NCI-H460 (cell line): ENCODE measurements at places on chromosomes 12 and 14.

DNA sequence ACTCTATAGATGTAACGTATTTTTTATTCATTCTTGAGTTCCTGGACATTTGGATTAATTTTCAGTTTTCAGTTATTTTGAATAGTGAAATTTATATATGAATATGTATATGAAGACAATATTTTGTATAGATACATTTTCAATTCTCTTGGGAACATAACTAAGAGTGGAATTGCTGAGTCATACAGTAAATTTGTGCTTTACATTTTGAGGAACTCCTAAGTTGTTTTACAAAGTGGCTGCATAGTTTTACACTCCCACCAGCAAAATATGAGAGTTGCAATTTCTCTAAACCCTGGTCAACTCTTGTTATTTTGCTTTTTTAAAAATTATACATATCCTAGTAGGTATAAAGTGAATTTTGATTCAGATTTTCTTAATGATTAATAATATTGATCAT, 1838.6 kb upstream of the SEL1L start:
- DNase-seq: no peak

GRCh38 chr14:96275177-96276112, 19.4 kb downstream of the BDKRB1 start:
- peak; percentile 41 for DNase-seq

GRCh38 chr12:19752712-19753111, 313.4 kb downstream of the AEBP2 start:
- DNase-seq: no peak

DNA sequence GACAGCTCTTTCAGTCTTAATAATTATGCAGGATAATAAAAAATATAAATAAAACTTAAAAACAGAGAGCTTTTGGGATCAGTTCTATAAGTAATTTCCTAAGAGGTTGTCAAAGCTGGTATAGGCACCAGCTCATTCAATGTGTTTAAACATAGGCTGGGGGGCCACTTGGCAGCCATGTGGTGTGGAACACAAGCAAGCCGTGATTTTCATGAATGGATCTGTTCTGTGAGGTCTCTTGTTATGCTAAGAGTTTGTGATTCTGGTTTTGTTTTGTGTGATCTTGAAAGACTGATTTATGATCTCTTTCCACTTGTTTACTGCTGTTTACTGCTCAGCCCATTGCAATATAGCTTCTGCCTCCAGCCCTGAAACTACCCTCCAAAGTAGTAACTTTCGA, 240.9 kb downstream of the FBXL14 start:
- DNase-seq: no peak

DNA sequence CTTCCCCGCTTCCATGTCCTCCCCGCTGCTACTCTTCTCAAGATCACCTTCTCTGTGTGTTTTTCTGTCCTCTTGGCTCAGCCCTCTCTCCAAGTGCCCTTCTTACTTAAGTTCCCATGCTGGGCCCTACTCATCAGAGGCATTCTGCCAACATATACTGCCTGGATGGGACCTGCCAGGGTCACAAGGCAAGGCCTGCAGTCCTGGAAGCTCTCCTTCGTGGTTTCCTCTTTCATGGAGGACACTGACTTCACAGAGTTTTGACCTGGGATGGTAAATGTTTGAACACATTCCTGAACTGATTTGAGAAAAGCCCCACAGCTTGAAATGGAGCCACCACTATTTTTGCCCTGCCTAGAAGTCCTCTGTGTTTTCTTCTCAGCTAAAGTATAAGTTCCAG, 140.9 kb downstream of the TMEM30B start:
- no peak for DNase-seq

DNA sequence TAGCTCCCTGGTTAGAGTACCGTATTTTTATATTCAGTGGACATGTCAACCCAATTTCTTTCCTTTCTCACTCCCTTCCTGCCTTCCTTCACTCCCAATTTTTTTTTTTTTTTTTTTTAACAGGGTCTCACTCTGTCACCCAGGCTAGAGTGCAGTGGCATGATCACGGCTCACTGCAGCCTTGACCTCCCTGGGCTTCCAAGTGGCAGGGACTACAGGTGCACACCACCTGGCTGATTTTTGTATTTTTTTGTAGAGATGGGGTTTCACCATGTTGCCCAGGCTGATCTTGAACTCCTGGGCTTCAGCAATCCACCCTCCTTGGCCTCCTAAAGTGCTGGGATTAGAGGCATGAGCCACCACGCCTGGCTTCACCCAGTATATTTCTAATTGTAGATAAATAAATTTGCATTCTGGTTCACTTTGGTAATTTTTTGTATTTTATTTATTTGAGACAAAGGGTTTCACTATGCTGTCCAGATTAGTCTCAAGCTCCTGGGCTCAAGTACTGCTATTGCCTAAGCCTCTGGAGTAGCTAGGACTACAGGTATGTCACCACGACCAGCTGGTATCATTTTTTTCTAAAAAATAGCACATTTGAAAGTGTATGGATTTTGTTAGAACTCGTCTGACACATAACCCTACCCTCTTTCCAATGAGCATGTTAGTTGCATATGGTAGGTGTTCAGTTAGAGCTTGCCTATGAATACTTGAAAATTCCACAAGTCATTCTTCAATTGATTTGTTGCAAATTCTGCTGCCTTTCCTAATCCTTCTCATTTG, 15.7 kb downstream of the SLC38A2 start:
- DNase-seq: no peak

DNA sequence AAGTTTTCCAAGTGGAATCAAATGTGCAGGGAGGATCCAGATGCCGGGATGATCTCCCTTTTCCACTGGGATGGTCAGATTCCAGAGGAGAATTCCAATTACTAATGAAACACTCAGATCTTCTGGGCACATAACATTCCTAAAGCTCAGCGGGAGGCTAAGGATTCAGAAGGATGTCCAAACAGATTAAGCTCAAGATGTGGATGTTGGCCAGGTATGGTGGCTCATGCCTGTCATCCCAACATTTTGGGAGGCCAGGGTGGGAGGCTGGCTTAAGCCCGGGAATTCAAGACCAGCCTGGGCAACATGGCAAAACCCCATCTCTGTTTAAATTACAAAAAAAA, 62.0 kb upstream of the PNMA1 start:
- no peak for DNase-seq

GRCh38 chr14:60323199-60323896, 74.3 kb downstream of the PPM1A start:
- no peak for DNase-seq

GRCh38 chr12:3129301-3130056, 52.3 kb downstream of the TSPAN9 start:
- no peak for DNase-seq
